COLO829 (cell line): ENCODE measurements at places on chromosomes 7 and 10.
A peak's percentile ranks its signal among the peaks of the same experiment; 100 is the strongest.

GRCh38 chr7:114911411-114911810 lies 10.5 kb upstream of the MDFIC start:
- DNase-seq, result peak; percentile 71

GRCh38 chr7:100865372-100865911 lies 1.7 kb upstream of the TRIP6 start:
- DNase-seq, result no peak

- DNase-seq, result no peak
These were observed 19.8 kb upstream of the MRLN start for GRCh38 chr10:59773088-59773487.

GRCh38 chr7:96143495-96144259 lies 178.2 kb downstream of the SLC25A13 start:
- no peak for DNase-seq

GRCh38 chr10:18219146-18219545 lies 78.9 kb downstream of the CACNB2 start:
- no peak for DNase-seq

DNA sequence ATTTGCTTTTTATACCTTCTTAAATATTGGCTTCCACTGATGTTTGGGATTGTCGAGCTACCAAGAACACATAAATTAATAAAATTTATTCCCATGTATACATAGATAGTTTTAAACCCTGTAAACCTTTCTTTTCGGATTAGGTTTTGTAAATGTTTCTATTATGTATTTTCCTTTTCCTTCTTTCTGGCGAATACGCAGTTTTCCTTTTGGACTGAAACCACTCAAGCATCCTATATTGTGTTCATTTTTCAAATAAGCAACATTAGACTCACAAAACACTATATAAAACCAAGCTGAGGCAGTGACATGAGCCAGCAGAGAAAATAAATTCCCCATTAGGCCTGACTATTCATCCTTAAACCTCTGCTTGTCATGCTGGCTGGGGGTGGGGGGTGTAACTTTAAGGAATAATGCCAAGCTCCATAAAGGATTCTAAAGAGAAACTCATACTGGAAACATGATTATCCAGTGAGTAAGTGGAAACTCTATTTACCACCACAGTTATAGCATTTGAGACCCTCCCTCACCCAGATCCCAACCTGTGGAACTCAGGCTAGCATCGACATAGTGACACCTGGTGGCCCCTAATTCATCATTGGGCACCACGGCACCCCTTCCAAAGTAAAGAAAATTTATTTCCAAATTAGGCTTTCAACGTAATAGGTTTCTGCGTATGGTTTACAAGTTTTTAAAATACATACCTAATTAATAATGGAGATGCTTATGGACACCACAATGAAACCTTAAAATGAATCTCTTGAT lies 86.5 kb upstream of the CELF2 start:
- no peak for DNase-seq
